ENCODE measurements at places on chromosomes 3 and 15.

DNA sequence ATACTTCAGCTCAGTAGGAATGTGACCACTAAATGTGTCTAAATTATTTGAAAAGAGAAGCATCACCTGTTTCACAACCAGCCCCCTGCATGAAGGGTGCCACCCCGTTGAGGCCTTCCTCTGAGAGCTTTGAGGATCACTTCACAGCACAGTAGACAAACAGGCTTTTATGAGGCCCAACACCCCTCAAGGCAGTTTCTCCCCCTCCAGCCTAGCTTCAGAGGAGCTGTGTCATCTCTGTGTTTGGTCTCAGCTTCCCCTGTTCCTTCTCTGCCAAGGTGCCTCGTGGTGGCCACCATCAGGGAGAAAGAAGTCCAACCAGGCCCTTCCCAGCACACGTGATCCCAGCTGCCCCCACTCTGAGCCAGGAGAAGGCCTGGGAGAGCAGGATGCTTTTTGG lies 21.6 kb upstream of the DUSP7 start:
- no peak for DNase-seq

DNA sequence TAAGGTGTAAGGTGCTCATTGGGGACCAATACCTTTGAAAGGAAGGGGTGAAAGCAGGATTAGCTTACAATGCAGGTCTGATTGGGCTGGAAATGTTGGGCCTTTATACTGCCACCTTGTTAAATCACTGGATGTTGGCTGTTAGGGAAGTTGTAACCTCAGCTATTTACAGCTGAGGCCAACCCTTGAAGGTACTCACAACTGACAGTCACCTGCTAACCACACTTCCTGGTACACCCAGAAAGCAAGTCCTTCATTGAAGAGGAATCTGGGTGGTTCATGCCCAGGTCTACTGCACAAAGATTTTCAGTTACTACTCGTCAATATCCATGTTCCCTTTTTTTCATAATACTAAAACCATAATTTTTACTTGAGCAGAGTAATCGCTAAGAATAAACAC lies 65.4 kb upstream of the CLDN18 start:
- DNase-seq, result no peak

- no peak for DNase-seq
Measured at GRCh38 chr15:31344823-31345605, 18.4 kb downstream of the KLF13 start.

DNA sequence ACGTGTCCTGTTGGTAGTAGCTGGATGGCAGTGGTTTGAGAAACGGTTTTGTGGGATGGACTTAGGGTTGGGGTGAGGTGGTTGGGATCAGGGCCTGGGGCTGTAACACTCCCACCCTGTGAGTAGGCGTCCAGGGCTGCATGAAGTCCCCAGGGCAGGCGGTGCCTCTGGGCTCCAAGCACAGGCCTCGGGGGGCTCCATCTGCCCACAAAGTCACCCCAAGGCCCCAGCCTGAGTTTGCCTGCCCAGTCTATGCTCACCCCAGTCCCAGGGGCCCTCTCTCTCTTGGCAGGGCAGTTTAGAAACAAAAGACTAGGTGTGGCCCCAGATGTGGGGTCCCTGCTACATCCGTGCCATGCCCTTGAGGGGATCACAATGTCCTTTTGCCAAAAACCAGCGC lies 86.9 kb upstream of the PRR23E start:
- no peak for DNase-seq

GRCh38 chr15:60344987-60345386 lies 52.8 kb downstream of the ANXA2 start:
- no peak for DNase-seq

DNA sequence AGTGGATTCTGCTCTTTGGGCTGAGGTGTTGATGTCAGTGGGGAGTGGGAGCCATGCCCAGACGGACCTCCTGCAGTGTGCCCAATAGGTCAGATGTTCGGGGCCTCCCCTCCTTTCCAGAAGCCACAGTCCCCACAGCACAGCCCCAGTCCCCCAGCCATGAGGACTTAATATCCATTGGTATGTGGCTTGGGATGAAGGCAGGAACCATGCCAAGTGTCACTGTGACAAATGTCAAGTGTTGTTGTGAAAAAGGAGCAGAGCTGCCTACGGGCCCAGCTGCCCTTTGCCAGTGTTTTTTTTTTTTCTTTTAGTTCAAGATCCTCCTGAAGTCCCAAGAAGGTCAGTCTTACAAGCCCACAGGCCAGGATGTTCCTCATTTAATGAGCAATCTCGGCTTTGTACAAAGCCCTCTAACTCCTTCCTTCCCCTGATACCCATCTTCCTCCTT lies 12.2 kb downstream of the SEMA3G start:
- no peak for DNase-seq
